A549 treated with GW870086 at 1 μM for 4 hours (cell line): ENCODE measurements at places on chromosomes 4 and X. TPM values are rescaled to one million over a fixed set of nuclear protein-coding genes. Genes with fewer than 3 reads are reported as not detected.

The GAK gene
- 36.0 to 50.8 TPM (median 50.3 TPM) in 5 replicates for total RNA-seq

The MAGEA9B gene
- total RNA-seq: not detected in 5 replicates

The PRRG3 gene
- not detected in 5 replicates for total RNA-seq

The BMX gene
- total RNA-seq: not detected in 5 replicates
